T-cell (primary cell): ENCODE measurements at places on chromosomes 2 and 18.

- no peak for DNase-seq
These were observed 3.3 kb downstream of the PDCD1 start for GRCh38 chr2:241855245-241855887.

GRCh38 chr2:63663013-63663864 is 74.5 kb downstream of the MDH1 start:
- no peak for DNase-seq

- no peak for DNase-seq
These were observed 19.3 kb downstream of the CCT7 start for GRCh38 chr2:73253400-73253799.

DNA sequence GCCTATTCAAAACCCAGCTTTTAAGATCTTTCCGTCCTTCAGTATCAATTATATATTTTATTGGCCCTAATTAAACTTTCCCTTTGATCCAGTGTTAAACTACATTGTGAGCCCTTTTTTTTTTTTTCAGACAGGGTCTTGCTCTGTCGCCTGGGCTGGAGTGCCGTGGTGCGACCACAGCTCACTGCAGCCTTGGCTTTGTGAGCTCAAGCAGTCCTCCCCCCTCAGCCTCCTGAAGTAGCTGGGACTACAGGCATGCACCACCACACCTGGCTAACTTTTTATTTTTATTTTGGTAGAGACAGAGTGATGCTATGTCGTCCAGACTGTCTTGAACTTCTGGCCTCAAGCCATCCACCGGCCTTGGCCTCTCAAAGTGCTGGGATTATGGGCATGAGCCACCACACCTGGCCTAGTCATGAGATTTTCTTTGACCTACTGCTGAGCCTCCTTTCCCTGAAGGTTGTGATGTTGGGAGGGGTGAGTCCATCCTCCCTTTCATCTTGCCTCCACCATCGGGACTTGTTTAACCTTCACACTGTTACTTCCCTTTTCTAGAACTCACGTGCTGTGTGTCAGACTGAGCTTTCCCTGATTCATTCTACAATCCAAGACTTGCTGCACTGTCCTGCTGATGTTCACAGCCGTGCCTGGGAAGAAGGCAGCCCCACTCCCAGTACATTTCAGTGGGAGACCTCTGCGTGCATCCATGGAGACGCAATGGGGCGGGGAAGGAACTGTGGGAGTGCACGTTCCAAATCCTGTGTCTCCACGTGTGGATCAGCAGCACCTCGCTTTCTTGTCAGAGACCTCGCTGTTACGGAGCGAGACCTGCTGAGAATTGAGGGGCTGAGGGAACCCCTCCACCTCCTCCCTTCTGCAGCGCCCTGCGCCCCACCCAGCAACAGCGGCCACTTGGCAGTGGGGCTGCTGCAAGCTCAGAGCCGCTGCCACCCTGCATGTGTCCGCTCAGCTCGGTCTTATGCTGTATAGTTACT is 10.8 kb downstream of the OXER1 start:
- DNase-seq: no peak

GRCh38 chr2:48530033-48530811 is at the start of gene STON1:
STON1 (plus strand) TSS chr2:48530154; CDS start chr2:48580634, 50,480 bp downstream.
- peak; percentile 27 for DNase-seq
